ENCODE measurements at places on chromosomes 3 and 15.
A peak's percentile ranks its signal among the peaks of the same experiment; 100 is the strongest.

DNA sequence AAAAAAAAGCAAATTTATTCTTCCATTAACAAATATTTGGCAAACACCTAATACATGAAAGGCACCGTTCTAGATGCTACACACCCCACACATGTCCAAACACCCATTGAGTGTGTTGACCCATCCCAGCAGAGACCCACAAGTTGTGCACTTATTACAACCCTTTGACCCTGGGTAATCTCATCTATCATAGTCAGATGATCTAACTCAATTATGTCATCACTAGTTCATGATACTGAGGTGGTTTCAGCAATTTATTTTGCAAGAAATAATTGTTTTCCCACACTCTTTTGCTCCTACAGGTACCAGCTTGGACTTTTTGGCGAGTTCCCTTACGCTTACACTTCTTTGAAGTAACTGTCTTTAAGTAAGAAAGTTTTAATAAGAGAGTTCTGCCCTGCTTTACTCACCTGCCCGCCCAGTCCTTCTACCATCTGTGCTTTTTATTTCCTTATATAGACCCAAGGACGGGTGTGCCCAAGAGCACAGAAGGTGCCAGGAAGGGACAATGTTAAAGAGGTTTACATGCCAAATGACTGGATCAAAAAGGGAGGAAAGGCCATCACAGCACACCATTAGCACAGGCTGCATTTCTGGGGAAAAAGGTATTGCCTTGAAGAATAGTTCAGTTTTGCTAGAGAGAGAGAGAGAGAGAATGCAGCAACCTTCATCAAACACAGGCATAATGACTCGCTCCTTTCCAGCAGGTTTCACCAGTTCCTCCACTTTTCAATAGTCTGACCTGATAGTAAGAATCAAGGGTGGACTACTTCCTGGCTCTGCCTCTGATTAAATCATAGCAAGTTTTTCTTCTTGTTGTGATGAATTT lies 54.5 kb upstream of the ATP11B start:
- DNase-seq: no peak

- no peak for DNase-seq
Measured at GRCh38 chr3:158213461-158213860, 103.6 kb downstream of the RSRC1 start.

DNA sequence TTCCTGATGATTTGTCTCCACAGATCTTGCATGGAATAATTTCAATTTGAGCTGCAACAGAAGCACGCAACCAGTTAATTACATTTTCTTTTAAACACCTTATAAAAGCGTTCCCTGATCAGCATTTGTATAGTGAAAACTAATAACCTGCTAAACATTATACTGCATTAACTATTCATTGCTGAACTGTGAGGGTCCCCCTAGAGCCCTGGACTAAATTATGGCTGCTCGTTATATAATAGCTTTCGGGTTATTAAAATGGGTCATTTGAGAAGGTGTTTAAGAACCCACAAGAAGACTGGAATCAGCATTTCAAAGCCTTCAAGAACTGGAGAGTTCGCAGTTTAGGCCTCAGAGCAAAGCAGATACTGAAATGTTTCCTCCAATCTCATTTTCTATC lies 52.9 kb upstream of the ICE2 start:
- no peak for DNase-seq

- no peak for DNase-seq
Measured at GRCh38 chr15:91710080-91710698, 143.3 kb upstream of the SLCO3A1 start.

DNA sequence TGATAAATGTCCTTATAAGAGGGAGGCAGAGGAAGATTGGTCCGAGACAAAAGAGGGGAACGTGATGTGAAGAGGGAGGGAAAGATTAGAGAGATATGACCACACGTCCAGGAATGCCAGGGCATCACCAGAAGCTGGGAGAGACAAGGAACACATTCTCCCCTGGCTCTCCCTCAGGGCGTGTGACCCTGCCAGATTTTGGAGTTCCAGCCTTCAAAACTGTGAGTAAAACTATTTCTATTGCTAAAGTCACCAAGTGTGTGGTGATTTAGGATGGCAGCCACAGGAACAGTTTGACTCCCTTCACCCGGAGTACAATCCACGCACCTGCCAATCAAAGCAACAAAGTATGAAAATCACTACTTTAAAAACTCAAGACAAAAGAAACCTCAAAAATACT lies 32.1 kb upstream of the TJP1 start:
- no peak for DNase-seq

DNA sequence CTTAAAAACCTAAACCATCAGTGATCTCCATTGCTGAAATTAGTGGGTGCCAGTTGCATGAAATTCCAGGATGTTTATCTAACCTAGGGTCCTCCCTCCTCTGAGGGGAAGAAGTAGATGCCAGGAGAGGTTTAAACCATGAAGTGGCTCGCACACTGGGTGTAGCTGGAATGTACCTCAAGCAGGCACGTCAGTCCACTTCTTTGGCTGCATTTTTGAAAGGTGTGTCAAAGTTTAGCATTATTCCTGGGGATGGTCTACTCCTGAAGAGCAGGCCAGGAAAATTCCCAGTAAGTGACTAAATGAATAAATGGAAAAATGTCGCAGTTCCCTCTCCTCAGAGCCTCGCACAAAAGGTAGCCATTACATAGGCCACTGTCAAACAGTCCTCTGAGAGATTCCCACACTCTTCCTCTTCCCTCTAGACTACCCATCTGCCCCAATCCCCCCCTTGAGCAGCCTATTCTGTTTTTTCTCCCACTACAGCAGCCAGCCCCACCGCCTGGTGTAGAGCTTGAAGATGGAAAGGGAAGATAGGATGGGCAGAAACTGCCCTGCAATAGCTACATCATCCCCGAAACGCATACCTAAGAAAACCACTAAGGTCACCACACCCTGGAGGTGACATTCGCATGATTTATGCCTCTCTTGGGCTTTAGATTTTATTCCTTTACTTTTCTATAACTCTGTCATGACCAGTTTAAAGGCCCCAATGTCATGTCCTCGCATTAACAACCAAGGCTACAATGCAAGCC lies 655 bp upstream of the TMOD3 start:
- DNase-seq: peak; percentile 53

DNA sequence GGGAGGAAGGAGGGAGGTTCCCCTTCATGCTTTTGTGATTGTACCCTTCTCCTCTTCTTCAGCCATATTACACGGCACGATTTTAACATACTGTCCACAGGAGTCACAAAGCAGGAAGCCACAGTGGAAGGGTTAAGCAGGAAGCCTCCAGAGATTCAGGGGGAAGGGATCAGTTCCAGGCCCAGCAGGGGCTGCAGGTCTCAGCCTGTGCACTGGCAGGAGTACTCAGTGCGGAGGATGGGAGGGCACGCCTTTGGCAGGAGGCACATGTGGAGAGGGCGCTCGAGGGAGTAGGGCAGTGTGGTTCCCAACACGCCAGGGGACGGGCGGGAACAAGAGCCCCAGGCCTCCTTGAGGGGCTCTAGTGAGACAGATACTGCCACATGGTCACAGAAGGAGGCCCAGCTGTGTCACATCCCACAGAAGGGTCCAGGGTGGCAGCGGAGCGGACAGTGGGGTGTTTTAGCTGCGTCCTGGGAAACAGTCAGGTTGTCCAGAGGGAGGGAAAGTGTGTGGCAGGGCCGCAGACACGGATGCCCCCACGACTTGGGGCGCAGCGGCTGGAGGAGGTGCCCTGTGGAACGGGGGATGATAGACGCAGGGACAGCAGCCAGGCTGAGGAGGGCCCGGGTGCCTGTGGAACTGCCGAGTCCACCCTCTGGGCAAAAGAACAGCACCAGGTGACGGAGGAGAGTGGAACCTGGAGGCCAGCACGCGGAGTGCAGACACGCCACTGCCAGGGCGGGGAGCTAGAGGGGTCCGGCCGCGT lies 77.5 kb downstream of the CHSY1 start:
- no peak for DNase-seq

DNA sequence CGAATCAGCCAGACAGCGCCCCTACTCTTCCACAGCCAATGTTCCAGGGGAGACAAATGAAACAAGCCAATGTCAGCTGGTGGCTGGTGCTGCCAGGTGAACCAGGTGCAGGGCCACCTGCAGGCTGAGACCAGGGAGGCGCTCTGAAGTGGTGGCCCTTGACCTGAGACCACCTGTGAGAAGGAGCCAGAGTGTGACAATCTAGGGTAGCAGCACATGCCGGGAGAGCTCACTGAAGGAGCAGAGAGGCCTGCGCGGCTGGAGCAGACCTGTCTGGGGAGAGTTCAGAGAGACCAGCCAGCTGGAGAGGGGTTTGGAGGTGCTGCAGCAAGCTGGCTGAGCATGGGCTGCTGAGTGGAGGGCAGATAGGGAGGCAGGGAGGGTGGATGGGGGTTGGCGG lies 693 bp upstream of the STAB1 start:
- DNase-seq: no peak

- DNase-seq: no peak
Measured at GRCh38 chr3:58063022-58063815, 55.0 kb downstream of the FLNB start.

- no peak for DNase-seq
Measured at GRCh38 chr3:196749125-196749524, 9.5 kb downstream of the PAK2 start.

DNA sequence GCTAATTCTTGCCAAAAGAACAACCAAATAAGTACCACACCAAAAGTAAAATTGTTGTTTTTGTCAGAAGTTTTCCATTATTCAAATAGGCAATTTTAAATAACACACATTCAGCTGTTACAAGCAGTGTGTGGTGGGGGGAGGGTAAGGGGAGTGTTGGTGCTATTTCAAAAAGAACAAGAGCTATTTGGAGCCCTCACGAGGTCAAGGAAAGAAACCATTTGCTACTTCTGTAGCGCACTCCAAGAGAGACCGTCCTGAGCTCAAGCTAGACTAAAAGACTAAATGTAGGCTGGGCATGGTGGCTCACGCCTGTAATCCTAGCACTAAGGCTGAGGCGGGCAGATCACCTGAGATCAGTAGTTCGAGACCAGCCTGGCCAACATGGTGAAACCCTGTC lies 21.2 kb upstream of the IGF2BP2 start:
- DNase-seq: no peak

DNA sequence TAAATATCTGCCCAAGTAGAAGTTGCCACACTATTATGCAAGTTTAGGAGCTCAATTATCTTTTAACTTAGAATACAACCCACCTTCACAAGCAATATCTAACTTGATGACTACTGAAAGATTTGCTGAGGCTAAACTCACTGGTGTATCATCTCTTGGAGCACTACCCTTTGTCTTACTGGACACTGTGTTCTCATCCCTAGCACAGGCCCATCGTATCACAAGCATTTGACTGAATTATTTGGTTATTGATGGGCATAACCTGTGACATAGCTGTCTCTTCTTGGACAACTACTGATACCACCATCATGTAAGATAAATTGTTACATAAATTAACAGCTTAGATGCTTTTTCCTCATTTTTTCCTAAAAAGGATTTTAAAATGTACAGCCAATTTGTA lies 216.2 kb upstream of the THBS1 start:
- DNase-seq: no peak

DNA sequence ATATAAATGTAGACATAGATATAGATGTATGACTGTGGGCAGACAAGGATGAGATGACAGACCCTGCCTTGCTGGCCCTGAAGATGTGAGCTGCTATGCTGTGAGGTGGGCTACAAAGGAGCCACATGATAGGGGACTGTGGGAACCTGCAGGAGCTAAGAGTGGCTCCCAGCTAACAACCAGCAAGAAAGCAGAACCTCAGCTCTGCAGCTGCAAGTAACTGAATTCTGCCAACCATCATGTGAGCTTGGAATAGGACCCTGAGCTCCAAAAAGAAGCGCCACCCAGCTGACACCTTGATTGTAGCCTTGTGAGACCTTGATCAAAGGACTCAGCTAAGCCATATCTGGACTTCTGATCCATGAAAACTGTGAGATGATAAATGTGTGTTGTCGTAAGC lies 123.3 kb upstream of the GRM7 start:
- no peak for DNase-seq

DNA sequence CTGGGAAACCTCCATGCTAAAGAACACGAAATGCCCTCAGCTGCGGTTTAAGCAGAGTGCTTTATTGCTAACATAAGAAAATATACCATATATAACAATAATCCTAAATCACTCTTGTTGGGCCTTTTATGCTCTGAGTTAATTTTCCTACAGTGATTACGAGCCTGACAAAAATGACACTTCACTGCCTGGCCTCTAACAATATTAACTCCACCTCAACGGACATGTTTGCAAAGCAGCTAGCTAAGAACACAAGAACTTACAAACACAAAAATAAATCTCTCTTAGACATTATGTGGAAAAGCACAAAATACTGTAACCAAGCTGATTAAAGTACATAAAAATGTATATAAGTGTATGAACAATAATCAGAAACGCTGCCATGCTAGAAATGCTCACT lies 40.7 kb downstream of the DLG1 start:
- DNase-seq: no peak

DNA sequence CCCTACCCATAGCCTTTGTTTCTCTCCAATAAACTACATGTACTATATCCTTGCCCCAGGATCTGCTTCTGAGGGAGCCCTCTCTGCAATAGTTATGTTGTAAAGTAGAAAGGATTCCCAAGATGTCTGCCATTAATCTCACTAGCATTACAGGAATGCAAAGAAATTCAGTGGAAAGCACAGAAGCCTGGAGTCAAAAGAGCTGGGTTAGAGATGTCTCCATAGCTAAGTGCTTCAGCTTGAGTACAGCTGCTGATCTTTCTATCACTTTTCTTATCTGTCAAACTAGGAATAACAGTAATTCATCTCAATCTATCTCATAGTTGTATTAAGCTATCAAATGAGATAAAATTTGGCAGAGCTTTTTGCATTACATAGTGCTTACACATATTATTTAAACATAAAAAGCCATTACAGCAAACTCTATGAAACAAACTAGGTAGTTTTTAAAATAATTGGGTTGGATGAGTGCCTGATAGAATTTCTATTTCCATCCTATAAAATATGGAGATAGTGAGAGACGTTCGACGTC lies 799.5 kb upstream of the SEMA6D start:
- DNase-seq: no peak

DNA sequence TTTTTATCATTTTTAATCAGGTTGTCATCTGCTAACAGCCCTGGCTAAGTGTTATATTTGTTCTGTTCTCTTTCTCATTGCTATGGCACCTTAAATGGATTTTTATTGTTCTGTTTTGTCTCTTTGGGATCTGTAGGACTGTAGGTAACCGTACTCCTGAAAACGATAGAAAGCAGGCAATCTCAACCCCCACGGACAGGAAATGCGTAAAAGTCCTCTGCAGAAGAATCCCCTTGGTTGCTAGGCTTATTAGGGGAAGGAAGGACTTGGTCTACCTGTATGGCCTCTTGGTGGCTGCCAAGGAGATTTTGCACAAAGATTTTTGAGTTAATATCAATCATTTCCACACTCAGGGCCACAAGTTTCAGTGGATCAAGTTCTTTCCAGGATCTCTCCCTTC lies 571.9 kb upstream of the ZNF385D start:
- no peak for DNase-seq

DNA sequence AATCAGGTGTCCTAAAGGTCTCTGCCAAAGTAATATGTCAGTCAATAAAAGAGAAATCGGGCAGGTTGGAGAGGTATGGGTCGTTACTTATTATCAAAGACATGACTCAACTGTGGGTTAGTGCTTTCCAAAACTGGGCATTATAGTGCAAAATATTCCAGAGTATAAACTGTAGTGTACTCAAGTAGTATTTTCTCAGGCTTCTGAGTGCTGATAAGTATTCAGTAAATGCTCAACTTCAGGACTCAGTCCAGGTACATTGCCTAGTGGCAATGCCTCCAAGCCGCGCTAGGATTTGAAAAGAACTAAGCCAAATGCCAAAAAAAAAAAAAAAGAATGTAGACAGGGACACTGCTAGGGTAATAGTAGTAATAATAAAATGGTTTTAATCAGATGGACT lies 233.2 kb downstream of the CPNE4 start:
- DNase-seq: no peak
